Left ventricle myocardium inferior (tissue), 1 donor: ENCODE measurements at places on chromosomes 12 and 14. TPM values are rescaled to one million over a fixed set of nuclear protein-coding genes. Genes with fewer than 3 reads are reported as not detected.

GRCh38 chr14:21093769-21094681, 4.4 kb downstream of the ZNF219 start:
- DNase-seq = no peak

DNA sequence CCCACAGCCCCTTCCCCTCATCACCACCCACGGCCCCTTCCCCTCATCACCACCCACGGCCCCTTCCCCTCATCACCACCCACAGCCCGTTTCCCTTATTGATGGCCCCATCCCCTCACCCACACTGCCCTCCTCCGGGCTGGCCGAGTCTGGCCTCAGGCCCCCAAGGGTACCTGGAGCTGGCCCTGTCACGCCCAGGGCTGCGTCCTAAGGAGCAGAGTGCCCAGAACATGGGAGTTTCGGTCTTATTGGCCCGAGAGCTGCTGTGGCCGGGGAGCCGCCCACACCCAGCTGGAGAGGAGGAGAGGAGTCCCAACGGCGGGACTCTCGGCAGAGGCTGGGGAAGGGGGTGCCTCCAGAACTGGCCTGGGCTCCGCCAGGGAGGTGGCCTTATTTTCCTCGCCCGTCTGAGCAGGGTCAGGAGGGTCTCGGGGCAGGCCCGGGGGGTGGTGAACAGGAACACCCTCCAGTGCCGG, 182.3 kb downstream of the KIF26A start:
- DNase-seq = no peak

DNA sequence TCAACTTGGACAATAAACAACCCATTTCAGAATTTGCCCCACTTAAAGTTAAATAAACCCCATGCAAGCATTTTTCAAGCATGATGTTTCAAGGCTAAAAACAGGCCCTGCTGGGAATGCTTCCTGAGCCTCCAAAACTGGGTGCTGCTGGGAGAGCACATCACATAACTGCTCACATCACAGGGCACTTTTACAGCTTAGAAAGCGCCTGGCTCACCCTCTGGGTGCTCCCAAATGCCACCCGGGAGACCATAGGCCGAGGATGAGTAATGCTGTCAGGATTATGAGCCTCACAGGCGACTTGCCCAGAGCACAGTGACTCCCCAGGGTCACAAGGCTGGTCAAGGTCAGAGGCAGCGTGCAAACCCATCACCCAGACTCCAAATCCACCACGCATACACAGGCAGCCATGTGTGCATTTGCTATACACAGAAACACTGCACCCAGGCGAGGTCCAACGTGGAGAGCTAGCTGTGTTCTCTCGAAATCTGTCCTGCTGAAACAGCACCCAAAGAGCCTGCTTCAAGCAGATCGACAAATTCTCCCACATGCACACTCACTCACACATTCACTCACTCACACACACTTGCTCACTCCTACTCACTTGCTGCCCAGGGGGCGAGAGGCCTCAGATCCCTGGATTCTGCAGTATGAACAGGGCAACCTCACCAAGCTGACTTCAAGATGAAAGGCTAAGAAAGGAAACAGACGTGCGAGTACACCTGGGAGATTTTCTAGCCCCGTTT, 58.7 kb downstream of the ITPK1 start:
- DNase-seq = no peak

DNA sequence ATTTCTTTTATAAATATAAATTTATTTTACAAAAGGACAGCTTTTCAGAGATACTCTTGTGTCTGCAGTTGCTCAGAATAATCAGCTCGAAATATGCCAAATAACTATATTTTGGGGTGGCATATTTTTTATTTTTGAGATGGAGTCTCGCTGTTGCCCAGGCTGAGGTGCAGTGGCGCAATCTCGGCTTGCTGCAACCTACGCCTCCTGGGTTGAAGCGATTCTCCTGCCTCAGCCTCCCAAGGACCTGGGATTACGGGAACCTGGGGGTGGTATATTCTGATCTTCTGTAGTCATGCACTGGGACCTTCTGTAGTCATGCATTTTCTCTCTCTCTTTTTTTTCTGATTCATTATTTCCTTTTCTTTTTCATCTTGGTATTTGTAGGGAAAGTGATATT, 135.0 kb upstream of the AMIGO2 start:
- no peak for DNase-seq

- DNase-seq = no peak
Observed at GRCh38 chr12:67288561-67288960, 19.4 kb downstream of the CAND1 start.

DNA sequence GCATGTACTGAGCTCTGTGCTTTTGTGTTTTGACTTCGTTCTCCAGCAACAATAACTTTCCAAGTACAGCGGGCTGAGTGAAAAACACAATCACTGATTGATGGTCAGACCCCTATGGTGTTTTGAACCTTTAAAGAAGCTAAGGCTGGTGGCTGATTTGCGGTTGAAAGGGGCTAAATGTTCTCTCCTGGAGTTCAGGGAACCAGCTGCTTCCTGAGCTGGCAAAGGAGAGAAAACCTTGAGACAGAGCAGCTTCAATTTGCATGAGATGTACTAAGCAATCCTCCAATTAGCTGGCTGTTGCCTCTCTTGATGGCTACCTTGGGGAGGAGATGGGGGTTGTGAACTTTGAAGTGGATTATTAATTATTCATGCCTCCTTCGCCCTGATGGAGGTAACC, 546.7 kb upstream of the SEL1L start:
- DNase-seq = no peak

DNA sequence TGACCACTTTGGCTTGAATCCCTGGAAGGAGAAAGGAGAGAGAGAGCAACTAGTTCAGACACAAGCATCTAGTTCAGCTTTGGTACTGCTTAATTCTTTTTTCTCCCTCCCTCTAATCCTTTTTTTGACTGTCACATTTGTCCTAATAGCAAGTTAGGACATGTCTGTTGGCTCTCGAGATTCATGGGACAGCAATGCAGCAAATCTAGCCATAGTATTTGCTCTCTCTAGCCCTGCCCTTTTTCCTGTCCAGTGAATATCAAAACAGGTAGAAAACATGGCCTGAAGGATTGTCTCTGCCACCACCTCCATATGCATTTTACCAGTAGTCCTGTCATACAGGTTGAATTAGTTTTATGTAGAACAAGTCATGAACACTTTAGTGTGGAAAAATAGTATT, 116.4 kb downstream of the PTPRB start:
- no peak for DNase-seq

GRCh38 chr14:39474416-39474911, 42.2 kb upstream of the FBXO33 start:
- DNase-seq = no peak

GRCh38 chr14:89373185-89373584, 43.8 kb downstream of the FOXN3 start:
- DNase-seq = no peak

GRCh38 chr14:87745507-87746118, 247.4 kb downstream of the GALC start:
- no peak for DNase-seq

DNA sequence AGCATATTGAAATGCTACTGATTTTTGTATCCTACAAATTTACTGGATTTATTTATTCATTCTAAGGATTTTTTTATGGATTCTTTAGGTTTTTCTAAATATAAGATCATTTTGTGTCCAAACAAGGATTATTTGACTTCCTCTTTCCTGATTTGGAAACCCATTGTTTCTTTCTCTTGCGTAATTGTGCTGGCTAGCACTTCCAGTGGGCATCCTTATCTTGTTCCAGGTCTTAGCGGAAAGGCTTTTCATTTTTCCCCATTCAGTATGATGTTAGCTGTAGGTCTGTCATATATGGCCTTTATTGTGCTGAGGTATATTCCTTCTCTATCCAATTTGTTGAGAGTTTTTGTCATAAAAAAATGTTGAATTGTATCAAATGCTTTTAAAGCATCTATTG, 57.2 kb upstream of the RHOJ start:
- DNase-seq = no peak

GRCh38 chr14:96663491-96664067, 133.6 kb upstream of the VRK1 start:
- DNase-seq = no peak

GRCh38 chr14:34398024-34398423, 64.0 kb downstream of the SPTSSA start:
- DNase-seq = no peak

GRCh38 chr14:78412475-78412874, 242.3 kb downstream of the NRXN3 start:
- no peak for DNase-seq

DNA sequence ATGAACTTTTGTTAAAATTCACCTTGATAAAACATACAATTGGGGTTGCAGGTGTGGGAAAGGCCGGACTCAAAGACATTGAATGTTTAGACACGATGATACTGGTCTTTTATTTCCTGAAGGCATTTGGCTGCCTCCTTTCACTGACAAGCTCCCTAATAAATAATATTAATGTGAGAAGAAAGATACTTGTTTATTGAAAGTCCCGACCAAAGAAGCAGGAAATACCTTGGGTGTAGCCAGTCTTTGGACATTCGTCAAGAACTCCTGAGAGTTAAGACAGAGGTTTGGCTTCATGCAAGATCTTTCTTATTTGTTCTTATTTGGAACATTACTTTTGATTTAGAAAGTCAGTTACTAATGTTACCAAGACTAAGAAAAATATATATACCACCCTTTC, 1133.8 kb upstream of the SEL1L start:
- DNase-seq = no peak

DNA sequence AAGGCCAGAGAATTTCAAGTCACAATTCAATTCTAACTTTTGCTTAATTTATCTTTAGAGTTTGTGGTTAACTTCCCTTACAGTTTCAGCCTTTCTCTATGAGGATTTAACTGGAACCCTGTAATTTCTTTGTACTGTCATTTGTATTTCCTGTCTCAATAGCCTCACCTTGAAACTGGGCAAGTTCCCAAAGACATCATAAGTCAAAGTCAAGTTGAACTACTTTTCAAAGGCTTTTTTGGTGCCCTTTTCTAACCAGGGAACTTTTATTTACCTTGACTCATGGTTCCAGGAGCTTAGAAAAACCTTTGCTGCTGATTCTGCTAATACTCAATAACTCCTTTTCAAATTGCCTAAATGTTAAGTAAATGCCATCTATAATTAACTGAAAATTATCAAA, 200.8 kb upstream of the KRR1 start:
- DNase-seq = no peak

Gene NTF3
- 0.99 TPM for total RNA-seq

Gene NR1H4
- total RNA-seq = not detected

Gene SLC48A1
- total RNA-seq = 25.3 TPM
